ENCODE measurements at places on chromosomes 4 and X. TPM values are rescaled to one million over a fixed set of nuclear protein-coding genes. Genes with fewer than 3 reads are reported as not detected.

GUCY1B1 gene
- total RNA-seq, result 0.27 TPM

AVPR2 gene
- total RNA-seq, result not detected

PRR32 gene
- not detected for total RNA-seq

MUC7 gene
- total RNA-seq, result not detected

KLHL15 gene
- 5.6 TPM for total RNA-seq

MAGEA2 gene
- not detected for total RNA-seq

BGN gene
- not detected for total RNA-seq

GABRA4 gene
- total RNA-seq, result not detected

IGSF1 gene
- 0.24 TPM for total RNA-seq

PNMA5 gene
- not detected for total RNA-seq

OTOP1 gene
- total RNA-seq, result not detected

ARX gene
- 0.30 TPM for total RNA-seq

PPP4R3C gene
- total RNA-seq, result not detected

CPLX1 gene
- 0.57 TPM for total RNA-seq

FOXR2 gene
- not detected for total RNA-seq

USP46 gene
- total RNA-seq, result 8.7 TPM

SCML2 gene
- 10.2 TPM for total RNA-seq

LINC00632 gene
- total RNA-seq, result 2.3 TPM

DNAAF6 gene
- total RNA-seq, result not detected

SLC39A8 gene
- 11.1 TPM for total RNA-seq

CLDN22 gene
- not detected for total RNA-seq

RNF212 gene
- 1.2 TPM for total RNA-seq

ADRA2C gene
- 11.7 TPM for total RNA-seq

SULT1B1 gene
- not detected for total RNA-seq

MAP7D3 gene
- total RNA-seq, result 11.3 TPM

C4orf50 gene
- not detected for total RNA-seq

LPAR4 gene
- not detected for total RNA-seq

F8A2 gene
- not detected for total RNA-seq

UGT2B10 gene
- total RNA-seq, result 0.09 TPM

GPR173 gene
- not detected for total RNA-seq

ACOX3 gene
- 8.7 TPM for total RNA-seq

F8A1 gene
- total RNA-seq, result 57.7 TPM

GABRB1 gene
- not detected for total RNA-seq

SEPTIN11 gene
- 26.3 TPM for total RNA-seq

RHOXF2B gene
- not detected for total RNA-seq

HAND2 gene
- 0.36 TPM for total RNA-seq

ANOS1 gene
- total RNA-seq, result 0.06 TPM

NPNT gene
- 0.14 TPM for total RNA-seq

FMR1 gene
- total RNA-seq, result 25.8 TPM

CPZ gene
- total RNA-seq, result 0.44 TPM

SFRP2 gene
- not detected for total RNA-seq

BMPR1B gene
- total RNA-seq, result 7.4 TPM

FAM149A gene
- total RNA-seq, result 1.1 TPM

MAML3 gene
- total RNA-seq, result 12.6 TPM

HCCS gene
- 58.9 TPM for total RNA-seq

ADH1C gene
- not detected for total RNA-seq

SPANXB1 gene
- 4.0 TPM for total RNA-seq

CDX4 gene
- not detected for total RNA-seq

ITIH6 gene
- not detected for total RNA-seq

MTTP gene
- not detected for total RNA-seq

IQCM gene
- not detected for total RNA-seq

LRRC66 gene
- total RNA-seq, result not detected

ADGRG4 gene
- not detected for total RNA-seq
